Stimulated activated naive CD8-positive, alpha-beta T cell treated with anti-CD3 and anti-CD28 coated beads, Interleukin-15, amount 100 ng/mL, for 72 hours (primary cell): ENCODE measurements at places on chromosomes 1 and 21.

GRCh38 chr1:17475752-17476151 lies 36.3 kb upstream of the RCC2 start:
- no peak for DNase-seq

- DNase-seq: no peak
Measured at GRCh38 chr1:229031481-229032341, 239.2 kb upstream of the RAB4A start.

GRCh38 chr1:153805886-153806719 lies 30.9 kb downstream of the SLC27A3 start:
- peak; percentile 54 for DNase-seq

DNA sequence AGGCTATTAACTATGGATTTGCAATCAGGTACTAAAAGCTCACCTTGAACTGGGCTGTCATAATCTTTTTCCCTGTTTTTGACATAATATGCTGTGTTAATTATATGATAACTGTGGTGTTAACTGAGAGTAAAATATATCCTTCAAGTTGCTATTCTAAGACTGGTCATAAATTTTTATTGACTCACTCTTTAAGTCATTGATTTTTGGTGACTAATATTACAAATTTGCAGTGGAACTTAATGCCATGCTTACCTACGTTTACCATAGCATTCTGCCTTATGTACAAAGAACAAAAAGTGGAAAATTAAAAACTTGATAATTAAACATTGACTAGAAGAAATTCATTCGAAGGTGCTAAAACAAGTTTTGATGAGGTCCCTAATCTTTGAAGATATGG lies 872.4 kb downstream of the BRINP3 start:
- no peak for DNase-seq

DNA sequence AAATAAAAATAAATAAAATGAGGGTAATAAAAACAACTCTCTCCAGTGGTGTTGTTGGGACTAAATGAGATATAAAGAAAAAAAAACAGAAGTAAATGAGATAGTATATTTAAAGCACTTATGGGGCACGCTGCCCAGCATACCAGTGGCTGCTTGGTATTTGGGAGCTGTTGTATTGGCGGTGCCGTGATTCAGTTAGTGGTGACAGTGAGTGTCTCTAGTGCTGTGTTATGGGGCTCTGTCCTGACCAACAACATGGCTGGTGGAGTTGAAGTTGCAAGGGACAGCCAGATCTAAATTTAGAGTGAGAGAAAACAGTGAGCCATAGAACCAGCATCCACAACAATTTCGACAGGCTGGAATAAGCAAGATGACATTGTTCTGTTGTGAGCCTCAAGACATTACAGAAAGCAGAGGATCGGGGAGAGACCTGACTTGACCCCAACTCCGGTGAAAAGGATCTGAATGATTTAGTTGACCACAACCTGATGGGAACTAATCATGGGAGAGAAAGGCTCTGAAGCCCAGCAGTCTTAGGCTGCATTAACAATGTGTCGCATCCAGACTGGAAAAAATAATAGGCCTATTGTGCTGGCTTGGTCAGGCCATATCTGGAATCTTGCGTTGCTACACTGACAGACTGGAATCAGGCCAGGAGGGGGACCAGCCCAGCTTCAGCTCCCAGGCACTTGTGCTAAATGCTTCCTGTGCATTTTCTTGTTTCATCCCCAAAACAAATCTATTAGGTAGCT lies 2.4 kb upstream of the MFSD2A start:
- no peak for DNase-seq

DNA sequence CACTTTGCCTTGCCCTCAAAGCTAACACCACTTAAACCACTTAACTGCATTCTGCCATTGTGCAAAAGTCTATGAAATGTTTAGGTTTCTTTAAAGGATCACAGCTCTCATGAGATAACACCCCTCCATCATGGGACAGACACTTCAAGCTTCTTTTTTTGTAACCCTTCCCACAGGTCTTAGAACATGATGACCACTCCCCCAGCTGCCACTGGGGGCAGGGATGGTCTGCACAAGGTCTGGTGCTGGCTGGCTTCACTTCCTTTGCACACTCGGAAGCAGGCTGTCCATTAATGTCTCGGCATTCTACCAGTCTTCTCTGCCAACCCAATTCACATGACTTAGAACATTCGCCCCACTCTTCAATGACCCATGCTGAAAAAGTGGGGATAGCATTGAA lies 7.7 kb downstream of the ADAMTS1 start:
- DNase-seq: no peak

DNA sequence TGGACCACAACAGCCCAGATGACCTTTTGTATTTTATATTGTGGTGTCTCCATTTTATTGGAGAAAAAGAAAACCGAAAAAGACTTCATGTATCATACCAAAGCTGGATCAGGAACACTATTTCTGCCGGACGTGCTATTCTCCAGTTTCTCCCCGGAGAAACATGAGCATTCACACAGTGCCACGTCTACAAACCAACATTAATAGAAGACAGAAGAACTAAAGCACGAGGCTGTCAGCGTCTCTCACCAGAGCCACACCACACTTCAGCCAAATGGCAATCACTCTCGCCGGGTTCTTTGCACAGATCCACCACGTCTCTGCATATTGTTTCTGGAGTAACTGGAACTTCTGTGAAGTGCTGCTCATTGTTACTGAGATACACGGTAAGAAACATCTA lies 24.8 kb downstream of the TP53BP2 start:
- DNase-seq: no peak

DNA sequence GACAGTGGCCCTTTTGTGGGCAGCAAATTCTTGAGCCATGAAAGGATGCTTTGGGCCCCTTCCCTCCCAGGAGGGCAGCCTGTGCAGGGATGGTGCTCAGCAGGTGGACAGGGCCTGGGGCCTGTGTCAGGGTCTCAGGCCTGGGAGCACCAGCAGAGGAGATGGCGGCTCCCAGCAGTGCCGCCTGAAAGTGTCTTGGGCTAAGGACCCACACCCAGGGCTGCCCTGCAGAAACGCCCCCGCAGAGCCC lies 23.9 kb downstream of the FTCD start:
- no peak for DNase-seq

GRCh38 chr1:112581586-112582192 lies 37.3 kb downstream of the ST7L start:
- no peak for DNase-seq

- DNase-seq: no peak
Measured at GRCh38 chr1:66834926-66835325, 33.9 kb upstream of the INSL5 start.

GRCh38 chr1:25024615-25025350 lies 94.7 kb upstream of the RUNX3 start:
- no peak for DNase-seq

DNA sequence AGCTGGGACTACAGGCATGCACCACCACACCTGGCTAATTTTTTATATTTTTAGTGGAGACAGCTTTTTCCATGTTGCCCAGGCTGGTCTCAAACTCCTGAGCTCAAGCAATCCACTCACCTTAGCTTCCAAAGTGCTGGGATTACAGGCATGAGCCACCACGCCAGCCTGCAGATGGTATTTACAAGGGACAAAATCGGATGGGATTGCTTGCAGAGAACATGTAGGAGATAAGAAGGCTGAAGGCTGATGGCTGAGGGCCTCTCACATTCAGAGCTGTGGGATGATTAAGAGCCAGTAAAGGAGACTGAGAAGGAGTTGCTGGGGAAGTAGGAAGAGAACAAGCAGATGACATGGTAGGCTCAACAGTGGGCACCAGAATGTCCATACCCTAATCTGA lies 24.0 kb upstream of the QSOX1 start:
- no peak for DNase-seq

- peak; percentile 20 for DNase-seq
Measured at GRCh38 chr1:108645564-108646184, 15.2 kb downstream of the HENMT1 start.

- no peak for DNase-seq
Measured at GRCh38 chr1:157178490-157178889, 40.3 kb upstream of the ETV3 start.

- no peak for DNase-seq
Measured at GRCh38 chr1:115506924-115507589, 134.7 kb upstream of the VANGL1 start.

GRCh38 chr1:152020849-152021248 lies 16.0 kb downstream of the S100A11 start:
- no peak for DNase-seq

DNA sequence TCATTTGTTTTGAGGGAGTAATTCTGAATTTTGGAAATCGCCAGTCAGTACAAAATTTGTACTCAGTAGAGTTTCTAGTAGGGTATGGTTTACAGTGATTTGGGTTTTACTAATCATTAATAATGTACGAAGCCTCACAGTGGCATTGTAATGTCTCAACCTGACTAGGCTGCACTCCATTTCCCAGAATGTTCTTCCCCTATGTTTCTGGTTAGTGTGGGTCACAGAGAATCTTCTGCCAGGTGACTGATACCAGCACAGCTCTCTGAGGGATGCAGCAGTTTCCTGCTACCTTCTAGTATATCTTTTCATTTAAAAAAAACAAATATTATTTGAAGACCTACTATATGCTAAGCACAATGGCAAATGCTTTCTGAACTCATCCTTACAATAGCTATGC lies 112.9 kb downstream of the PTPN14 start:
- DNase-seq: no peak

- DNase-seq: no peak
Measured at GRCh38 chr1:248388426-248388825, 12.9 kb downstream of the OR2T6 start.

DNA sequence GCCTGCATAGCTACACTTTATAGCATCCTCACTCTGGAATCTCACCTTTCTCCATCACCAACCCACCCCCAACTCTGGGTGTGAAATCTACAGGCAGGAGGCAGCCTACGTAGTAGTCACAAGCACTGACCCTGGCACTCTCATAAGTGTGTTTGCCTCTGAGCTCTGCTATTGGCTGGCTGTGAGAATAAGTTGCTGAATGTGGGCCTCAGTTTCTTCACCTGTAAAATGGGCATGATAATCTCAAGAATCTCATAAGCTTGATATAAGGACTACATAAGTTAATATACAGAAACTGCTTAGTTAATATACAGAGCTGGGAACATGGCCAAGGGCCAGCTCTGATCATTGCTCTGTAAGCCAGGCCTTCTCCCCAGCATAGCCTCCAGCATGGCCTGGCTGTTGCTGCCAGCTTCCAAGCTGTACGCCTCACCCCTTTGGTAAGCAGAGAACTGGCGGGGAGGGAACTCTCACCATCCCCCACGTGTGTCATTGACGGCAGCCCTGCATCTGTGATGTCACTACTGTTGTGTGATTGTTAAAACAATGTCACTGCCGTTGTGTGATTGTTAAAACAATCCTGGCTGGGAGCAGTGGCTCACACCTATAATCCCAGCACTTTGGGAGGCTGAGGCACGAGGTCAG lies 53.3 kb downstream of the SYF2 start:
- no peak for DNase-seq

GRCh38 chr1:90881034-90881433 lies 140.8 kb downstream of the ZNF644 start:
- no peak for DNase-seq

GRCh38 chr21:41927727-41928409 lies 25.9 kb downstream of the C2CD2 start:
- DNase-seq: peak; percentile 31

DNA sequence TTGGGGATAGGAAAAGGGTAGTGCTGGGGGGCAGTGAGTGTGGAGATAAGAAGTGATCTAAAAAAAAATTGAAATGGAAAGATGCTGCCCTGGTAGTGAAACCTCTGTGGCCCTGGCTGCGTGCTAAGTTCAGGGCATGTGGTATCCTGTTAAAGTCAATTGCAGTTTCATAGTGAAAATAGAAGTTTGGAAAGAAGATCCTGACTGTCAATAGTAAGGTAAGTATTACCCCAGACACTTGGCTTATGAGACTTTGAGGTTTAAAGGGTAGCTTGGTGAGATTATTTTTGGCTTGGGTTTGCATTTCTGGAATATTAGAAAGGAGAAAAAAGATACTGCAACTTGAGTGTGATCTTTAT lies 6.8 kb downstream of the ARID1A start:
- DNase-seq: peak; percentile 42

DNA sequence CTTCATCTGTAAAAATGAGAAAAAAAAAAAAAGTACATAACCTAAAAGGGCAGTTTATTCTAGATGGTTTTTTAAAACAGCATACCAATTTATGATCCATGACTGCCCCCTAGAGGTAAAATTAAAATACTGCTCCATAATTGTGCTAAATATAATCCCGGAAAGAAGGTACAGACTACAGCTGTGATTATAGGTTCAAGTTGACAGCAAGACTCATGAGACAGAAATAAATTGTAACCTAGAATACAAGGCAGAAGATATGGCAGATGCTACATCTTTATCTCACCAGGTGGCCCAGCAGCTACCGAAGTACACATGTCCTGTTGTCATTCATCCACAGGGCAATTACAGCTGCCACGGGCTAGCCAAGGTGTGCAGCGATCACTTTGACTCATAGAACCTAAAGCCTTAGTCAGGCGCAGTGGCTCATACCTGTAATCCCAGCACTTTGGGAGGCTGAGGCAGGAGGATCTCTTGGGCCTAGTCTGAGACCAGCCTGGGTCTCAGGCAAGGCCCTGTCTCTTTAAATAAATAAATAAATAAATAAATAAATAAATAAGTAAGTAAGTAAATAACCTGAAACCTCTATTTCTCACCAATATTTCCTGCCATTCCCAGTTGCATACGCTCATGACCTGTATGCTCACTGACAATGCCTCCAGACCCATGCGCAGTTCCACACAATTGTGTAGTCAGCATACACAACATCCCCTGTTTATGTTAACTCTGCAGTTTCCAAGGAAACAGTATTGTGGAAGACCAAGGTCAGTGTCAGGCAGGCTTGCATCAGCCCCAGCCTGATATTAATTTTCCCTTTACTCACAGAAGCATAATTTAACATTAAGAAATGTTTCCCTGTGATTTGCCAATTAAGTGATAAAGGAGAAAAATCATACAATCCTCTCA lies 18.3 kb upstream of the PPIE start:
- DNase-seq: no peak

DNA sequence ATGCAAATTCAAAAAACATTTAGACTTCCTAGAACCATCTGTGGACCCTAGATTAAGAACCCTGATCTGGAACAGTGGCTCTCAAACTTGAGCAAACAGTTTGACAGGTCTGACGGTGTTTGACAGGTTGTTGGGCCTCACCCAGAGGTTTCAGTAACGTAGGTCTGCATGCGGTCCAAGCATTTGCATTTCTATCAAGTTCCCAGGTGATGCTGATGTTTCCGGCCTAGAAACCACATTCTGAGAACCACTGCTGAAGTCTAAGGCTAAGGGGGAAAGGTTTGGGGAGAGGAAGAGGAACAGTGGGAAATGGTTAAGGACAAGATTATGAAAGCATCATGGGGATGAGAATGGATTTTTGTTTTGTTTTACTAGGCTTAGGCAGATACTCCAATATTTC lies 48.6 kb downstream of the MDM4 start:
- peak; percentile 57 for DNase-seq

- DNase-seq: no peak
Measured at GRCh38 chr1:71307451-71307850, 226.6 kb upstream of the ZRANB2 start.

DNA sequence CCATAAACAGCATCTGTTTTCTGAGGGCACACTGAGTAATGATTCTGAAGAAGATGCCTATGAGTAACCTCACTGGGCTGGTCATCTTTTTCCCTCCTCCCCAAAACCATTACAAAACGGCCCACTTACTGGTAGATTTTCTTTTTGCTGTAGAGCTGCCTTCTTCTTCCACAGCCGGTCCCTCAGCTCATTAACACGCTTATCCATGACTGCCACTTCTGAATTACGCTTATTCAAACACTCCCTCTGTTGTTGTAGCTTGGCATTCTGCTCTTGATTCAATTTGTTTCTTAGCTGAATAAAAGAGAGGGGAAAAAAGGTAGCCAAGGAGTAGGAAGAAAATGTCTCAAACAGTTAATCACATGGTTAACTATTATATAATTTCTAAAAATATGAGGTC lies 43.1 kb downstream of the TP53BP2 start:
- DNase-seq: no peak

- DNase-seq: no peak
Measured at GRCh38 chr1:96683931-96684330, 37.7 kb upstream of the PTBP2 start.
